ENCODE measurements at places on chromosomes 4 and X. TPM values are rescaled to one million over a fixed set of nuclear protein-coding genes. Genes with fewer than 3 reads are reported as not detected.

- no peak for DNase-seq
Measured at GRCh38 chrX:139213241-139213709, 317.3 kb upstream of the F9 start.

- no peak for DNase-seq
Measured at GRCh38 chr4:8849266-8850073, 22.2 kb downstream of the HMX1 start.

- no peak for DNase-seq
Measured at GRCh38 chr4:52822583-52822971, 39.5 kb upstream of the RASL11B start.

GRCh38 chrX:138128027-138128671, 562.2 kb downstream of the ZIC3 start:
- DNase-seq, result no peak

- DNase-seq, result peak; percentile 32
Measured at GRCh38 chr4:8772499-8773123, 99.0 kb downstream of the HMX1 start.

Gene XK
- polyA plus RNA-seq, result 4.8 TPM

Gene SLC2A9
- 2.7 TPM for polyA plus RNA-seq

Measured in psoas muscle (tissue), 8 donors.